ENCODE measurements at places on chromosomes 7 and 10.

- peak; percentile 20 for DNase-seq
These were observed 4.6 kb upstream of the SERPINE1 start for GRCh38 chr7:101121991-101122932.

- no peak for DNase-seq
These were observed 78.7 kb upstream of the MKRN1 start for GRCh38 chr7:140557809-140558518.

- no peak for DNase-seq
These were observed 95.1 kb upstream of the LRGUK start for GRCh38 chr7:134031835-134032617.

DNA sequence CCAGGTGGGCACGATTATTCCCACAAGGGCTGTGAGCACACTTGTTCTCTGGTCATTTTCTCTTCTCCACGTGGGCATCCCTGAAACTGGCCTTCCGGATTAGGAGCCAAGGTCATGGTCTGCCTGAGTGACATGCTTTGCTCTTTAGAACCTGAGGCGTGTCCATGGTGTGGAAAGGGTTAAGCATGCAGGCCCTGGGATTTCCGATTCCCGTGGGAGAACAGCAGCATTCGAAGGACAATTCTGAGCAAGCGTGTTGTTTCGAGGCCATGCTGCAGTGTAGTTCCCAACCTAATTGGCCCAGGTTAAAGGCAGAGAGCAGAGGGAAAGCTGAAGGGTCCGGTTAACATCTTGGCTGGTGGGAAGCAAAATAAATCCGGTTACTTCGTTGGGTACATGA is 245.9 kb downstream of the SKAP2 start:
- no peak for DNase-seq

GRCh38 chr7:2399848-2400587 is 3.4 kb upstream of the CHST12 start:
- peak; percentile 69 for DNase-seq

GRCh38 chr7:31307972-31308371 is 32.6 kb downstream of the NEUROD6 start:
- no peak for DNase-seq

- DNase-seq, result no peak
These were observed 37.1 kb downstream of the STARD3NL start for GRCh38 chr7:38215115-38215514.

DNA sequence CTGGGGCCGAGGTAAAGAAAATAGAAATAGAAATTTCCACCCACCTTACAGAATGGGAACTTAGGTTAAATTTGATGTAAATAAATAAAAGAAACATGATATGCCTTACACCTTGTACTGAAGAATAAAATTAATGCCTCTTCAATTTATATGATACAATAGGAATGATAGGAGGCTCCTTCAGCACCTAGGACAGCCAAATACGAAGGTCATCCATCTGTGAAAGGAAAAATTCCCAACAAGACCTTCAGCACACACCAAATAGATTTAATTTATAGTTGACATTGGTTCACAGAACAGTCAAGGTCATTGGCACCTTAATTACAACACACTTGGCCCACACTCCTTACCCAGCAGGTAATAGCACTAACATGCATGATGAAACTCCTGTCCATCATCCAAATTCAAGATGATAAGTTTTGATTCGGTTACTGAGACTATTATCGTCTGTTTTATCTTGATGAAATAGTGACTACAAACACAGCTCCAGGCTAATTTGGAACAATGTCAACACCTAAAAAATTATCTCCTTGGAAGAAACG is 250.9 kb downstream of the SNX13 start:
- no peak for DNase-seq

GRCh38 chr10:30853066-30853465 is 178.6 kb downstream of the ZNF438 start:
- no peak for DNase-seq

- no peak for DNase-seq
These were observed 65.6 kb downstream of the ZEB1 start for GRCh38 chr10:31384589-31384949.

GRCh38 chr10:11824825-11825224 is 1.7 kb downstream of the PROSER2 start:
- DNase-seq, result no peak

DNA sequence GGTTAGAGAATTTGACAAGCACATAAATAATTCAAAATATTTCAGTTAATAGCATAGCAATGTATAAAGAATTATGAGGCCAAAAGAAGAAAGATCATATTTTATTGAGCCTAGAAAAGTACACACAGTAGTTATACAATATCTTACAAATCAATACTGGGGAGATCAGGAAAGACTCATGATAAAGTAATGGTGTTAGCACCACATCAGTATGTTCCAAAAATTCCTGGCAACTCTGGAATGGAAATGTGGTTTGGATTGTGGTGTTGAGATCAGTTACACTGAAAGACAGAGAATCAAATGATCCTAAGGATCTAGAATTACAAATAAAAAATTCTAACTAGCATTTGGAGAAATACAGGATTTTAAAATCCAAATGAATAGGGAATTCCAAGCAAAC is 420.5 kb upstream of the CNTNAP2 start:
- DNase-seq, result no peak

DNA sequence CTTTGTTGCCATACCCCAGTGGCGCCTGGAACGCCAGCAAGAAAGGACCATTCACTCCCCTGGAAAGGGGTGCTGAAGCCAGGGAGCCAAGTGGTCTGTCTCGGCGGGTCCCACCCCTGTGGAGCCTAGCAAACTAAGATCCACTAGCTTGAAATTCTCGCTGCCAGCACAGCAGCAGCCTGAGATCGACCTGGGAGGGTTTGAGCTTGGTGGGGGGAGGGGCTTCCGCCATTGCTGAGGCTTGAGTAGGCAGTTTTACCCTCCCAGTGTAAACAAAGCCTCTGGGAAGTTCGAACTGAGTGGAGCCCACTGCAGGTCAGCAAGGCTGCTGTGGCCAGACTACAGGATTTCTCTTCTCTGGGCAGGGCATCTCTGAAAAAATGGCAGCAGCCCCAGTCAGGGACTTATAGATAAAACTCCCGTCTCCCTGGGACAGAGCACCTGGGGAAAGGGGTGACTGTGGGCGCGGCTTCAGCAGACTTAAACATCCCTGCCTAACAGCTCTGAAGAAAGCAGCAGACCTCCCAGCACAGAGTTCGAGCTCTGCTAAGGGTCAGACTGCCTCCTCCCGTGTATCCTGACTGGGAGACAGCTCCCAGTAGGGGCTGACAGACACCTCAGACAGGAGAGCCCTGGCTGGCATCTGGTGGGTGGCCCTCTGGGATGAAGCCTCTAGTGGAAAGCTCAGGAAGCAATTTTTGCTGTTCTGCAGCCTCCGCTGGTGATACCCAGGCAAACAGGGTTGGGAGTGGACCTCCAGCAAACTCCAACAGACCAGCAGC is 281.1 kb upstream of the SP4 start:
- no peak for DNase-seq

GRCh38 chr7:31785101-31785500 is 98.1 kb downstream of the PPP1R17 start:
- DNase-seq, result no peak

DNA sequence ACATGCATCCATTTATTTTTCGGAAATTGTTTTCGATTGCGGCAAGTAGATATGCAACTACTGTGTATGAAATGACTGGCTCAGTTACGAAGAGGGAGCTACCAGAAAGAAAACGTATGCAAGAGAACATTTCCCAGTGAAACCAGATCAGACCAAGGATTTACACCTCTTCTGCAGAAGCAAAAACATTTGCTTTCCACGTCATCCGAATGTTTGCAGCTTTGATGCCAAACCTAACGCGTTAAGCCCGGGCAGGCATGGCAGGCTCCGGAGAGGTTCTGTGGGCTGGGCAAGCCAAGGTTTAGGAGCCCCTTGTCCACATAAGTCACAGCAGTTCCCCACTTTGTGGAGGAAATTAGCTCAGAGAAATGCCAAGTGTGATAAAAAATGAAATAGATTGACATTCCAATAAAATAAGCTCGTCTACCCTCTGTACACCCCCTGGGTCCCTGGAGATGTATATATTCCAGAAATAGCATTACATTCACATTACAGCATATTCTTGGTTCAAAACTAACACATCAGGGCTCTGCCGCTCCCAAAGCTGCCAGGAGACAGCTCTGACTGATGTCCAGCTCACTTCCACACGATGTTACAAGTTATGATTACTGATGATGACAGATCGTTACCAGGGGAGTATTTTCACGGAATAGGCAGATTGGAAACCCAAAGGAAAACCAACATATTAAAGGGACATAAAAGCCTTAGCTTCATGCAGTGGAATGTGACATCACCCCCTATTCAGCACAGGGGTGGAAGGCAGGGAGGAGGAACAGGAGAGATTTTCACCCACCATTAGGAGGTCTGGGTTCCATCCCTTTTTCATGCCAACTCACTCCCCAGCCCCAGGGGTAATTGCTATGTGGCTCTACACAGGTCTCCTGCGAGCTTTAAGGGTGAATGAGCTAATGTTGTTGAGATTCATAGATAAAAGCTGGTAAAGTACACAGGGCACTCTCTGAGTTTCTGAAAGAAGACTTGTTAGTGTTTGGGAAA is 81.5 kb downstream of the LYZL1 start:
- DNase-seq, result no peak

GRCh38 chr7:116732788-116733694 is 61.0 kb downstream of the MET start:
- no peak for DNase-seq

DNA sequence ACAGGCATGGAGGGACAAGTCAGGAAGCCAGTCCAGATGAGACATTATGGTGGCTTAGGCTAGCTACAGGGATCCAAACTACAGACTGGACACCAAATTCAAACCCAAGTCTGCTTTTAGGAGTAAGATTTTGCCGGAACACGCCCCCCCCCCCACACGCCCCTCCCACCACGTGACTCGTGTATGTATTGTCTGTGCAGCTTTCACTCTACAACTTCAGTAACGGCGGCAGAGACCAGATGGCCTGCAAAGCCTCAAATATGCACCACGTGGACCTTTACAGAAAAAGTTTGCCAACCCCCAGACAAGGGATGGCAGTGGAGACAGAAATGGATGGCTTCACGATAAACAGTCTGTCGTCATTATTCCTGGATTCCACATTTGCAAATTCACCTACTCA is 14.5 kb downstream of the HIPK2 start:
- no peak for DNase-seq

GRCh38 chr7:151764056-151764920 is 112.6 kb downstream of the PRKAG2 start:
- no peak for DNase-seq

- DNase-seq, result no peak
These were observed 273.3 kb downstream of the PTEN start for GRCh38 chr10:88136712-88137111.

- DNase-seq, result no peak
These were observed 205.0 kb downstream of the SORCS1 start for GRCh38 chr10:106959521-106959920.

- no peak for DNase-seq
These were observed 696.9 kb upstream of the NRP1 start for GRCh38 chr10:34031400-34031799.

- no peak for DNase-seq
These were observed 492.4 kb downstream of the GRID1 start for GRCh38 chr10:85874208-85874607.

DNA sequence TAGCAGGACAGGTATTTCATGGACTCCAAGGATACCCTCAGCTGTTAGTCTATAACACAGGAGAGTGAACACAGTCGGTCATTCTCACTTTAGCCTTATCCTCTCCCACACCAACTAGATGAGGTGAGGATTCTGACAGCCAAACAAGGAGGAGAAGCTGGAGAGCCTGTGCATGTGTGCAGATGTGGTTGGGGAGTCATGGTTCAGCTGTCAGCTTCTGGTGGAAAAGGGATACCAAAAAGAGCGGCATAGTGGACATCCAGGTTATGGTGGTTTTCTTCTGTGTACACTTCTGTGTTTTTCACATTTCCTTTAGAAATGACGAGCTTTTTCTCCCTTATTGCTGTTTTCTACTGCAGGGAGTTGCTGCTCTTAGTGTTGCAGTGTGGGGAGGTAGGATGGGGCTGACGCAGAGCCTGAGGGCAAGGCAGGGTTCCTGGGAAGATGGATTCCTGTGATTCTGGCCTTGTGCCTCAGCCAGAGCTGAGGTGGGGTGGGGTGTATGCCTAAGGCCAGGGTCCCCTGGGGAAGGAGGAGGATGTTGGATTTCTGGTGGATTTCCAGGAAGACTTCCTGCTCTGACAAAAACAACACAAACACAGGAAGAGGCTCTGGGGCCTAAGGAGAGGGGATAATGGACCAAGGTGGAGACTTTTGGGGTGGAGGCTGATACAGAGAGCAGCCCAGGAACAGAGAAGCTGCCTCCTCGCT is 26.6 kb downstream of the PLAU start:
- DNase-seq, result no peak

DNA sequence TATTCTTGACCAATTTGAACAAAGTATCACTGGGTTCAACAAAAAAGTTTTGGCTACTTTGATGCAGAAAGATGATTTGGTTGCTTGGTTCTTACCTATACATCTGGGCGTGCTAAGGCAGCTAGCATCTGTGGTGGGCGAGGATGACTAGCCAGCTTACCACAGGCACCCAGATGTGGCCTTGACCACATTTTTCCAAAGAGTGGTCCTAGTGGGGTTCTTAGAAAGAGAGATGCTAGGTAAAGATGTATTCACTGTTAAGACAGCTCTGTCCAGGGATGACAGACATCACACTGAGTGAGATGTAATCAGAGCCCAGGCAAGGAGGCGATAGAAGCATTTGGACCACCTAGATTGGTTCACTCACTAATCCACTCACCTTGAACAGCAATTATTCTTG is 785 bp downstream of the DNTT start:
- DNase-seq, result no peak

DNA sequence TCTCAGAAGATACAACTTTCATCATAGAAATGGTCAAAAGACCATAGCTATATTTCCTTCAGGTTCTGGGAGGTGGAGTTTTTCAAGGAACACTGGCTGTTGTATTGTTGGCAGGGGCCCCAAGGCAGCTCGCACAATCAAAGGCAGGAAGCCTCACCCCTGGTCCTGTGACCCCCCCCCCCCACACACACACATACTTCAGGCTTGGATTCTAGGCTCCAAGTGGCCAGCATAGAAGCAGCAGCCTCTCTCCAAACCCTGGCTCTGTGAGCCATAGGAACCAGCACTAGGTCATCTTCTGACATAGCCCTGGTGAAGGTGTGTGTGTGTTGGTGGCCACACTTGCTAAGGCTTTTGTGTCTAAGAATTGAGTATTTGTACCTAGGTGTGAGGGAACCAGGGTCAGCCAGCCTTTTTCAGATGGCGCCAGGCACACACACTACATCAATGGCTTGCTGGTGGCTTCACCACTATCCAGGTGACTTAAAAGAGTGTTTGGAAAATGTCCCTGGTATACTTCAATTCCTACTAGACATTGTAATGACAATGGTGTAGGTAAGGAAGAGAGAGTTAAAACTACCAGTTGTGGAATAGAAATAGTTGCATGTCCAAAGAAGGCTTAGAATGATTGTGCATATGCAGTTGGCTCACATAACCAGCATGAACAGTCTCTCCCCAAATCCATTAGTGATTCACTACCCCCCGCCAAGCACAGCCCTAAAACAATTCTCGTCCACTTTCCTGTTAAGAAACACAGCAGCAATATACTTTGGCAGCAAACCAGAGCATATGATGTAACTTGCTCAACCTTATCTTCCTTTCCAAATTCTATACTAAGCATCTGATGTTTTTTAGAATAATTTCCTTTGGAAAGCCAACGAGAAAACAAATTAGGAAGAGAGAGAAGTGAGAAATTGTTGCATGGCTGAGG is 91.3 kb downstream of the AVL9 start:
- no peak for DNase-seq

GRCh38 chr10:20132816-20133215 is 316.6 kb downstream of the PLXDC2 start:
- DNase-seq, result no peak
